ENCODE measurements at places on chromosomes 11 and 22. TPM values are rescaled to one million over a fixed set of nuclear protein-coding genes. Genes with fewer than 3 reads are reported as not detected.

DNA sequence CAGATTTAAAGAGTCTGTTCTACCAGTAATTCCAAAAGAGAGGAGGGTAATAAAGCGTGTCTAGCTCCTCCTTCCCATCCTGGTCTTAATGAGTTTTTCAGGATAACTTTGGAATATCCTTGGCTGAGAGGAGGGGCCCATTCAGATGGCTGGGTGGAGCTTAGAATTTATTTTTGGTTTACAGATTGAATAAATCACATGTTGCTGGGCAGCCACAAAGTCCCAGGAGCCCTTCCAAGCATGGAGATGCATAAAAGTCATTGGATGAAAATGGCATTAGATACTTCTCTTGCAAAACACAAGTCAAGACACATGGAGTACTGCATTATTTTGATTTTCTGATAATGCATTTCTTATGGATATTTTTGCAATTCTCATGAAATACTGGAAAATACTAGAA, 139.0 kb downstream of the TRPC6 start:
- no peaks in the 10 kb centered on the region for H3K27me3 ChIP-seq
- H3K4me3 ChIP-seq, result no peak overlapping the region
- H3K27ac ChIP-seq, result no peak overlapping the region
- no peaks in the 10 kb centered on the region for H3K36me3 ChIP-seq
- H3K4me1 ChIP-seq, result no peaks in the 10 kb centered on the region

- H3K4me3 ChIP-seq, result no peak overlapping the region
- no peaks in the 10 kb centered on the region for H3K27me3 ChIP-seq
- no peaks in the 10 kb centered on the region for H3K4me1 ChIP-seq
- H3K27ac ChIP-seq, result no peak overlapping the region
- H3K36me3 ChIP-seq, result no peaks in the 10 kb centered on the region
Observed at GRCh38 chr22:39083212-39084165, 6.4 kb downstream of the APOBEC3G start.

DNA sequence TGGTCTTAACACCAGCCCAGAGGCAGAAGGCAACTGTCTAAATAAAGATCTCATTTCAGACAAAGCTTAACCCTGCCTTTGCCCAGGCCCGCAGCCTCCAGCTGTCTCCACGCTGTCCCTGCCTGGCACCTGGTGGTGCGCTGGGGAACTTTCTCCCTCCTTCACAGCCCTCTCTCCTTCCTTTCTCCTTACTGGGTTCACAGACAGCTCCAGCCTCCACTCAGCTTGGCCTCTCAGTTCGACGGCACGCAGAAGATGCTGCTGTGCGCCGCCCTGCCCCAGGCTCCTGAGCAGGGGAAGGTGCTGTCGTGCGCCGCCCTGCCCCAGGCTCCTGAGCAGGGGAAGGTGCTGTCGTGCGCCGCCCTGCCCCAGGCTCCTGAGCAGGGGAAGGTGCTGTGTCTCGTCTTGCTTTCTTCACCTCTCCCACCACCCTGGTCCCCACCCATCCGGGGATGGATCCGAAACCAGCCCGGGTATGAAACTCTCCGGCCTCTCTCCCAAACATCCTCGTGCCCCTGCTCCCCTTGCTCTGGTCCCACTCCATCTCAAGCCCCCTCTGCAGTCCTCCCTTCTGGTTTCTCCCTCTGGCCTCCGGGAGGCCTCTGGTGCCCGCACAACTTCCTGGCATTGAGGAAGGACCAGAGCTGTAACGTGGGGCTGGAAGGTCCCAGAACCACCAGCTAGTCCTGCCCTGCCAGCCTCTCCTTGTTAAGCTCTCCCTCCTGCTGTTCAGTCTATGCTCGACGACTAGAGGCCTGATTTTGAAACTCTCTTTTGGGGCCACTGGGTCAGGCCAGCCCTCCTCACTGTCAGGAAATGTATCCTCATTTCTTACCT, 22.9 kb upstream of the JAM3 start:
- H3K27ac ChIP-seq, result no peak overlapping the region
- no peaks in the 10 kb centered on the region for H3K36me3 ChIP-seq
- no peak for DNase-seq
- no peaks in the 10 kb centered on the region for H3K4me1 ChIP-seq
- H3K27me3 ChIP-seq, result no peaks in the 10 kb centered on the region

DNA sequence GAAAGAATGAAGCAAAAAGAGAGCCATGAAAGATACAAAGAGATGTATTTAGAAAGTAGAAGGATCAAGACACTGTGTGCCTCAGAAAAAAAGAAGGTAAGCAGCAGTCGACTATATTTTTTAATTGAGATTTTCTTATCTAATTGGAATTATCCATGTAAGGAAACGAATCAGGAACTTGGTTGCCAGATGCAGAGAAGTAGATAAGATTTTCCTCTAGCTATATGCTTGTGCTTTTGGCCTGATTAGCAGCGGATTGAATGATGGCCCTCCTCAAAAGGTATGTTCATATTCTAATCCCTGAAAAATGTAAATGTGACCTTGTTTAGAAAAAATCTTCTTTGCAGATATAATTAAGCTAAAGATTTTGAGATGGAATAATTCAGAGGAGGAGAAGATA, 43.9 kb upstream of the CARD18 start:
- DNase-seq, result no peak
- H3K27ac ChIP-seq, result no peak overlapping the region
- H3K4me1 ChIP-seq, result no peaks in the 10 kb centered on the region
- H3K27me3 ChIP-seq, result no peaks in the 10 kb centered on the region
- H3K4me3 ChIP-seq, result no peak overlapping the region
- H3K36me3 ChIP-seq, result no peaks in the 10 kb centered on the region

DNA sequence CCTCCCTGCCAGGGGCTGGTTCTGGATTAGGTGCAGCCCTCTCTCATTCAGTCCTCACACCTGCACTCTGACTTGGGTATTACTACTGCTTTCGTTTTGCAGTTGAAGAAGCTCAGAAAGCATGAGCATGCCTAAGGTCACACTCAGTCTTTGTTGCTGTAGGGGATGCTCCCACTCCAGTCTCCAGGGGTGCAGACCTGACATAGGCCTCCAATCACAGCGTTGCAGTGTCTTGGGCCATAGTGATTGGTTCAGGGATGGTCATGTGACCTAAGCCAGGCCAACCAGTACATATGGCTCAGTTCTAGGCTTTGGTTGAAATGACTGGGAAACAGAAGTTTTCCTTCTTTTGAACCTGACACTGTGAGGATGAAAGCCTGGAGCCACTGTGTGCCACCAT, 61.7 kb downstream of the FBXO7 start:
- no peak overlapping the region for H3K4me3 ChIP-seq
- H3K36me3 ChIP-seq, result no peaks in the 10 kb centered on the region
- DNase-seq, result no peak
- H3K27ac ChIP-seq, result no peak overlapping the region
- H3K27me3 ChIP-seq, result no peaks in the 10 kb centered on the region
- H3K4me1 ChIP-seq, result no peaks in the 10 kb centered on the region

- H3K4me1 ChIP-seq, result no peaks in the 10 kb centered on the region
- H3K4me3 ChIP-seq, result no peak overlapping the region
- no peaks in the 10 kb centered on the region for H3K36me3 ChIP-seq
Observed at GRCh38 chr11:122879785-122880184, 2.8 kb upstream of the JHY start.

DNA sequence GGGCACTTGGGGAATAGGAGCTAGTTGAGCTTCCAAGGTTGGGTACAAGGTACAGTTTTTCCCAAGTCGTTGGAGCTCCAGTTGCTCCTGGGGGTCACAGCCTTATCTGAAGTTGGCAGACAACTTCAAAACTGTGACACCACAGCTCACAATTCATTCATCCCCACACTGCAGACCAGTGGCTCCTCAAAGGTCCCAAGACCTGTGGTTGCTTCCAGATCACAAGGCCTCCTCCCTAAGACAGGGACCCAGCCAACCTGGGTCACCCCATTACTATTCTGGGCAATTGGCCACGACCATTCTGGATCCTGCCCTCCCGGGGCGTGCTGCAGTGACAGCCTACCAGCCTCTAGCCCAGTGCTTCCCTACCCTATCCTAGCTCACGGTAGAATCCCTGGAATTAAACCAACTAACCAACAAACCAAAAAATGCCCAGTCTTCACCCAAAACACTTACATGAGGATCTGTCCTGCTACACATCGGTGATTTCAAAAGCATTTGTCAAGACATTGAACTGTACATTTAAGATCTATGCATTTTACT, 862 bp upstream of the PDXP start:
- peak overlapping the region; percentile 60 for H3K4me3 ChIP-seq
- peak overlapping the region; percentile 59 for H3K27ac ChIP-seq
- H3K4me1 ChIP-seq, result peaks cover 16% of the 10 kb centered on the region

DNA sequence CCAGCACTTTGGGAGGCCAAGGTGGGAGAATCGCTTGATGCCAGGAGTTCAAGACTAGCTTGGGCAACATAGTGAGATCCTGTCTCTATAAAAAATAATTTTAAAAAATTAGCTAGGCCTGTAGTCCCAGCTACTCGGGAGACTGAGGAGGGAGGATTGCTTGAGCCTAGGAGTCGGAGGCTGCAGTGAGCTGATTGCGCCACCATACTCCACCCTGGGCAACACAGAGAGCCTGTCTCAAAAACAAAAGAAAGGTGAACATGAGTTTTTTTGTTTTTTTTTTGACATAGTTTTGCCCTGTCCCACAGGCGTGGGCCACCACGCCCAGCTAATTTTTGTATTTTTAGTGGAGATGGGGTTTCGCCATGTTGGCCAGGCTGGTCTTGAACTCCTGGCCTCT, 17.6 kb downstream of the MED15 start:
- H3K4me3 ChIP-seq, result no peak overlapping the region
- no peaks in the 10 kb centered on the region for H3K36me3 ChIP-seq
- H3K4me1 ChIP-seq, result peaks cover 8% of the 10 kb centered on the region
- no peaks in the 10 kb centered on the region for H3K27me3 ChIP-seq
- DNase-seq, result no peak
- H3K27ac ChIP-seq, result no peak overlapping the region

DNA sequence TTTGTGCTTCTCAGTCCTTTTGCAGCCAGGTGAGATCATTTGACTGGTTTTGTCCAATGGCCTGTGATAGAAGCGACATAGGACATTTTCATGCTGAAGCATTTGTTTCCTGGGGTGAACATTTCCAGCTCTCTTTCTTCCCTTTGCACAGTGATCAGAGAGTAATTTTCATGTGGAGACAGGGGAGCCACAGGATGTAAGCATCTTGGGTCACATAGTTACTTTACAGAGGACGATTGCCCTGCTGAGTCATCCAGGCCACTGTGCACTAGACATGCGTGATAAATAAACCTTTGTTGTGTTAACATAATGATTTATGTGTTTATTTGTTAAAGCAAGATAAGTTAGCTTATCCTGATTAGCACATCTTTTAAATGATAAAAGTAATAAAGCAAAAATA, 263.5 kb upstream of the CCDC179 start:
- H3K27me3 ChIP-seq, result no peaks in the 10 kb centered on the region
- H3K4me3 ChIP-seq, result no peak overlapping the region
- no peak for DNase-seq
- no peak overlapping the region for H3K27ac ChIP-seq

- no peaks in the 10 kb centered on the region for H3K36me3 ChIP-seq
- DNase-seq, result peak; percentile 68
- H3K4me1 ChIP-seq, result peaks cover 4% of the 10 kb centered on the region
- peak overlapping the region; percentile 68 for H3K27ac ChIP-seq
Observed at GRCh38 chr22:37806409-37807333, 1.1 kb upstream of the GCAT start.

- H3K4me3 ChIP-seq, result no peak overlapping the region
- H3K27ac ChIP-seq, result no peak overlapping the region
Observed at GRCh38 chr11:33067294-33067693, 27.9 kb downstream of the TCP11L1 start.

DNA sequence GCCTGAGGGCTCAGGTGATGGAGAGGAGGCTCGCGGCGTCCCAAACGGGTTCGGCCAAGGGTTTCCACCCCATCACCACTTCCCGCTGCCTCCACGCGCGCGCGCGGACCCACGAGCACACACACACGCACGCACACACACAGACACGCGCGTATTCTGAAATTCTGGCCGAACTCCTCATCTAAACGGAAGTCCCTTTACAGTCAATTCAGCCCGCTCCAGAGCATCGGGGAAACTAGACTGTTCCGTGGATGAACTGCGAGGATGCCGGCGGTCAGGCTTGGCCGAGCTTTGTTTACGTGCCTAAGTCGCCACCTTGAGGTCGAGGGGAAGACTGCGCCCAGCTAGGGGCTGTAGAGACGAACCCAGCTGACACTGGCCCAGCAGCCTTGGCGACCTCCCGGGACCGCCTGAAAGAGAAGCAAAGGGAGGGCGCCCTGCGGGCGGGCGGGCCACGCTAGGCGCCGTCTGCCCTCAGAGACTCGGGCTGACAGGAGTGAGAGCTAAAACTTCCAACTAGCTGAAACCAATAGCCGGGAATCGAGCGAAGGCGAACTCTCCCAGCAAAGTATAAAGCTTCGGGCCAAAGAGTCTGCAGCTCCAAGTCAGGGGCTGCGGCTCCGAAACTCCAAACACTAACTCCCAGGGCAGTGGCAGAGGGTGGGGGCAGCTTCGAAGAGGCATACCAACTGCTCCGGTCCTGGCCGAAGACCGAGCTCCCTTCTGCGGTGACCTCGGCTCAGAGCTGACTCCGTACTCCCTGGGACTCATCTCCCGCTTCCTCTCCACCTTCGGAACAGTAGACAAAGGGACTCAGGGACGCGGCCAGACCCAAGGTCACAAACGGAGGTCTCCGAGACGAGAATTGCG, 124.7 kb upstream of the C11orf58 start:
- DNase-seq, result peak; percentile 83
- no peak overlapping the region for H3K27ac ChIP-seq
- H3K4me1 ChIP-seq, result peaks cover 8% of the 10 kb centered on the region
- peaks cover 54% of the 10 kb centered on the region for H3K27me3 ChIP-seq

- no peaks in the 10 kb centered on the region for H3K4me1 ChIP-seq
- DNase-seq, result no peak
- H3K27me3 ChIP-seq, result no peaks in the 10 kb centered on the region
- H3K4me3 ChIP-seq, result no peak overlapping the region
- no peaks in the 10 kb centered on the region for H3K36me3 ChIP-seq
Observed at GRCh38 chr11:80595011-80595410, 1154.2 kb upstream of the TENM4 start.

DNA sequence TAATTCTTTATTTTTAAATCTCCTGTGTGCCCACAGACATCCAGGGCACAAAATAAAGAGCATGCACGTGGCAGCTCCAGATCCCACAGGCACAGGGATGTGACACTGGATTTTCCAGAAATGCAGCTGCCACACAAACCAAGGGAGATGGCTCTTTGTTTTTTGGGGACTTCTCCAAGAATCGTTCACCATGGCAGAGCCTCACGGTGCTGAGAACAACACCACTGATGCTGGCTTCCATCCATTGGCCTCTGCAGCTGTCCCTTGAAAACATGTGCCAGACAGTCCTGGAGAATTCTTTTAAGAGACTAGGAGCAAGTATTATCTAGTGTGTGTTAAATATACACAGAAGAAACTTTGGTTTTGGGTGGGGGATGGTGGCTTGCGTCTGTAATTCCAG, 108.4 kb upstream of the SLC22A12 start:
- H3K27me3 ChIP-seq, result no peaks in the 10 kb centered on the region
- no peaks in the 10 kb centered on the region for H3K36me3 ChIP-seq
- no peak overlapping the region for H3K4me3 ChIP-seq
- H3K4me1 ChIP-seq, result no peaks in the 10 kb centered on the region

Gene TMEM218
- total RNA-seq, result 8.7 TPM

Gene MMP3
- 1.6 TPM for total RNA-seq

Gene CDHR5
- total RNA-seq, result 140 TPM

Gene BTG4
- not detected for total RNA-seq

Gene DAGLA
- total RNA-seq, result 12.2 TPM

Gene MS4A15
- 0.13 TPM for total RNA-seq

Gene SCGB1C1
- not detected for total RNA-seq

Gene SMIM35
- not detected for total RNA-seq

Measured in colonic mucosa (tissue), 4 donors.